LoVo (cell line): ENCODE measurements at places on chromosomes 6 and 20.

GRCh38 chr6:39003492-39003891 is 45.1 kb upstream of the GLP1R start:
- no peak for DNase-seq

GRCh38 chr6:28901831-28902230 is 22.0 kb downstream of the TRIM27 start:
- DNase-seq: no peak

GRCh38 chr20:59634435-59635005 is 30.2 kb downstream of the PHACTR3 start:
- no peak for DNase-seq

- peak; percentile 80 for DNase-seq
Observed at GRCh38 chr6:128508588-128509296, 11.7 kb downstream of the PTPRK start.

GRCh38 chr20:37477041-37477440 is 44.0 kb upstream of the NNAT start:
- no peak for DNase-seq

DNA sequence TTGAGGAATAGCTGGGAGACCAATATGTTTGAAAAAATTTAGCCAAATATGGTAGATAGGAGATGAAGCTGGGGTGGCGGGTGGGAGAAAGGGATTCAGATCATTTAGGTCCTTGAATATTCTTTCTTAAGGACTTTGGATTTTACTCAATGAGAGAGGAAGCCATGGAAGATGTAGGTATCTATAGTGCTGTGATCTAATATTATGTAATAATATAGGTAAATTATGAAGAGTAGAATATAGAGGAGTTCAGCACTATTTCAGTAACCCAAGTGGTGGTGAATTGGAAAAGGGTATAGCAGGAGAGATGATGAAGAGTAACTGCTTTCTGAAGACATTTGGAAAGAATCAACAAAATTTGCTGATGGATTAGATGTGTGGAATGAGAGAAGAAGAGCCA is 417.6 kb downstream of the UTRN start:
- no peak for DNase-seq

DNA sequence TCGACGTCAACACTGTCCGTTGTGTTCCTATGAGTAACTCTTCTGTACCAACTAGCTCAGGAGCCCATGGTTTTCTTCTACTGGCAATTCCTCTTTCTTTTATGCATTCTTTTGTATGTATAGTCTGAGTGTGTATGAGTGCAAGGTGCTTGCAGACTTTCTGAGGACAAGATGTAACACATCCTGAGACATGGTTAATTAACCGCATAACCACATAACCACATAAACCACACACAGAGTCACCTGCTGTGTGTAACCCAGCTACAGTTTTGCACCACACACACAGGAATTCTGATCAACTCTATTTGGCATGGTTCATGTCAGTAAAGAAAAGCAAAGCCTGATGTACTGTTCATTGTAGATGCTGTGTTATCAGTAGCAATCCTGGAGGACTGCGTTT is 98.6 kb downstream of the DACT2 start:
- DNase-seq: no peak

DNA sequence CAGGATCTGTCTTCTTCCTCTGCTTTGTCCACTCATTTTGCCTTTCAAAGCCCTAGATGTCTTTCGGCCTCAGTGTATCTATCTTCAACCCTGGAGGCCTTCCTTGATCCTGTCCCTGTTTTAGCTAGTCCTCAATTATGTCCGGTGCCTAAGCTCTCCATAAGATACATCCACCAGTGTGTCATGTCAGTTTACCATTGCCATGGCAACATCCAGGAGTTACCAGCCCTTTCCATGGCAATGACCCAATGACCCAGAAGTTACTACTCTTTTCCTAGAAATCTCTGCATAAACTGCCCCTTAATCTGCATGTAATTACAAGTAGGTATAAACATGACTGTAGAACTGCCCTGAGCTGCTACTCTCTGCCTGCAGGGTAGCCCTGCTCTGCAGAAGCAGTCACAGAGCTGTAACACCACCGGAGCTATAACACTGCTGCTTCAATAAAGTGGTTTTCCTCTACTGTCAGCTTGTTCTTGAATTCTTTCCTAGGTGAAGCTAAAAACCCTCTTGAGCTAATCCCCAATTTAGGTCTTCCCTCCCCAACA is 712.1 kb upstream of the AGPAT4 start:
- no peak for DNase-seq

GRCh38 chr20:1465470-1466210 is 1.0 kb downstream of the NSFL1C start:
- no peak for DNase-seq

DNA sequence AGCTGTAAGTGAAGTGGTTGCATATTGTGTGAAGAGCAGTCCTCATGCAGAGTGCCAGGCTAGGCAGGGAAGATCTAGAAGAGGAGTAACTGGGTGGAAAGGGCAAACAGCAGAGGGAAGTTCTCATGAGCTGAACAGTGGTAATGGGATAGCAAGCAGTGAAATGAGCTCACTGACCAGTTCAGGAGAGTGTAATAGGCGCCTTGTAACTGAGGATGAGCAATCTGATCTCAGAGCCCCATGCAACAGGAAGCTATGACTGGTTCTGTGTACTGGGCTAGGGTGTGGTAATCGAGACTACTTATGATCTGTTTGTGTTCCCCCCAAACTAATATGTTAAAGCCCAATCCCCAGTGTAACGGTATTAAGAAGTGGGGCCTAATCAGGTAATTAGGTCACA is 98.6 kb downstream of the RFX6 start:
- DNase-seq: no peak
